ENCODE measurements at places on chromosomes 2 and 18.

- no peak for DNase-seq
Measured at GRCh38 chr2:47041891-47042684, 113.0 kb downstream of the STPG4 start.

- no peak for DNase-seq
Measured at GRCh38 chr2:176555781-176556180, 286.5 kb downstream of the MTX2 start.

- DNase-seq = no peak
Measured at GRCh38 chr2:153604133-153604532, 125.6 kb upstream of the RPRM start.

DNA sequence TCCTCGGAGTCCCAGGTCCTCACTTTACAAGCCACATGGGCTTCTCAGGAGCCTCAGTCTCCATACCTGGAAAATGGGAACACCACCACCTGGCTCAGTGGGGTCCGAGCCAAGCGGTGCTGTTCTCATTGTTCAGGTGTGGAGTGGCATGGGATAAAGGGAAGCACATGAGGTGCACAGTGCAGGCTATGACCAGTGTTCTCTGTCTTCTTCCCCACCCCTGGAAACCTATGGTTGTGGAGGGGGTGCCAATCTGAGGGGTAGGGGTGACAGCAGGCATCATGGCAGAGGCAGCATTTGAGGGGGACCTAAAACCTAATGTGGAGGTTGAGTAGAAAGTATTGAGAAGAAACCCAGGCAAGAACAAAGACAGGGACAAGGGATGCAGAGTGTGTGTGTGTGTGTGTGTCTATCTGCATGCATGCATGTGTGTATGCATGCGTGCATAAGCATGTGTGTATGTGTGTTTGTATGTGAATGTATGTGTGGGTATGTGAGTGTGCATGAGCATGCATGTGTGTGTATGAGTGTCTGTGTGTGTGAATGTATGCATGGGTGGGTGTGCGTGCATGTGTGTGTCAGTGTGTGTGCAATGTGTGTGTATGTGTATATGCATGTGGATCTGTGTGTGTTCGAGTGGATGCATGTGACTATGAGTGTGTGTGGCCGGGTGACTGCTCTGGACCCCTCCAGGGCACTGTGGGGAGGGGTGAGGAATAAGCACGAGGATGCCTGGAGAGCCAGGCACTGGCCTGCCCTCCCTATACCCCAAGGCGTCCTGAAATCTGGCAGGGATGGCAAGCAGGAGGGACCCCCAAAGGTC lies 4.0 kb downstream of the KIF1A start:
- DNase-seq = no peak

GRCh38 chr2:150207979-150208378 lies 279.5 kb downstream of the RND3 start:
- no peak for DNase-seq

GRCh38 chr2:239339726-239340601 lies 60.9 kb downstream of the HDAC4 start:
- no peak for DNase-seq

GRCh38 chr2:127743477-127744026 lies 42.3 kb downstream of the SFT2D3 start:
- DNase-seq = no peak

Data from bone marrow (tissue), 2 donors.